ENCODE measurements at places on chromosomes 3 and 15.

- DNase-seq: peak; percentile 50
Observed at GRCh38 chr3:67458408-67458807, 196.0 kb downstream of the SUCLG2 start.

DNA sequence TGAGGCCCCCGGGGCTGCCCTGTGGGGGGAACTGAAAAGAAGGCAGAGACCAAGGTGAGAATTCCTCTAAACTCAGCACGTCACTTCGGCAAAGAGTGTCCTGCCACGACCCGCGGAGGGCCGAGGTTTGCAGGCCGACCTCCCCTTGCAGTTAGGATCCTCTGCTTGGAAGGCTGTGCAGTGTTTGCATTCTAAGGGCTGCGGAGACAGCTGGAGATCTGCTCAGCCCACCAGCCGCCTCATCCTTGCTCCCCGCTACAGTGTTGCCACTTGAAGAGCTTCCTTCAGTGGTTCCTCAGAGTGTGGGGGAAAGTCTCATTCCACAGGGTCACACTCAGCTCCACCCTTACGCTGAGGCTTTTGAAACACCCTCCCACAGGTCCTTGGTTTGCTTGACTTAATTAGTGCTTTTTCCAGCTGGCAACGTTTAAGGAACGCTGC lies 10.8 kb downstream of the SLC51A start:
- DNase-seq: no peak

DNA sequence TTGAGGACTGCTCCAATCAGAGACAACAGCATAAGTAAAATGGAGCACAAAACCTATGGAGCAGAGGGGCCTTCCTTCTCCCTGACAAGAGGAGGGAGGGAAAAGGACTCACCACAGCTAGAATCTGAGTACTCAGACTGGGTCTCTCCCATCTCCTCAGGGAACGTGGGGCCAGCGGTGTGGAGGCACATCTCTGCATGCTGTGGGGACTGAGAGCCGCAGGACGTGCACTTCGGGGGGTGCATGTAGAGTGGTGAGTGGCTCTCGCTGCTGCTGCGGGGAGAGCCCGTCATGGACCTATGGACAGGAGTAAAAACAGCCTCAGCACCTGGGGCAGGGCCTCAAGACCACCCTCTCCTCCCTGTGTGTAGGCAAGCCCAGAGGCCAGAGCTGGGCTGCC lies 17.0 kb downstream of the BCL6 start:
- DNase-seq: no peak

GRCh38 chr3:123295171-123295900 lies 93.6 kb downstream of the SEC22A start:
- DNase-seq: no peak

DNA sequence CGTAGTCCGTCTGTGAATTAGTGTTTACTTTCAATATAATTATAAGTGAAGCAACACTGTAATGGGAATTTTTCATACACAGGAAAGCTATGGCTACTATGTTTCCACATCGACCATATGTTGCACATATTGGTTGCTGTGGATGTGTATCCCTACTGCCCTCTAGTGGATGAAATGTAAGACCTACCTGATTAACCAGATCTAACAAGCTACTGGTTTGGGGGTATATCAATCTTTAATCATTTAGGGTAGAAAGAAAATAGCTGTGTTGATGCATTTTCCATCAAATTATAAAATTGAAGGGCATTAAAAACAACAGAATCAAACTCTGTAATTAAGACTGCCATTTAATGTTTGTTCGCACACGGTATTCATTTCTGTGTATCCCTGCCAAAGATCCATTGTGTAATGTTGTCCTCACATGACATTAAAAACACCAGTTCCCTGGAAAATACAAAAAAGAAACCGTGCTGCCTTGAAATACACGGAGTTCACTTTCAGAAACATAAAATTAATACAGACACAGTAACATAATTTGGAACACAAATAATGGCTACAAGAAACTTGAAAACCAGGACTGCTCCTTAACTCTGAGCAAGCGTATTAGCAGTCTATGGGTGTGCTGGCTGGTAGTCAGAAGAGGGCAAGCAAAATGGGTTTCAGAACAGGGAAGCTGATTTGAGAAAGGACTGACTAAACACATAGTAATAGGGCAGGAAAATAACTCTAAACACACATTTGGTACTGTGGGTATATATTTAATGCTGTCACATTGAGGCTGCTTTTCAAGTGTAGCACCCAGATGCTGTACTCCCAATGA lies 125.1 kb downstream of the TIGIT start:
- peak; percentile 17 for DNase-seq

- DNase-seq: no peak
Observed at GRCh38 chr3:197222937-197223370, 75.5 kb downstream of the DLG1 start.

- DNase-seq: no peak
Observed at GRCh38 chr3:87761795-87762194, 297.0 kb downstream of the CGGBP1 start.
